ENCODE measurements at places on chromosomes 2 and 18.

GRCh38 chr2:178913049-178913441 lies 105.8 kb upstream of the TTN start:
- no peak for DNase-seq

DNA sequence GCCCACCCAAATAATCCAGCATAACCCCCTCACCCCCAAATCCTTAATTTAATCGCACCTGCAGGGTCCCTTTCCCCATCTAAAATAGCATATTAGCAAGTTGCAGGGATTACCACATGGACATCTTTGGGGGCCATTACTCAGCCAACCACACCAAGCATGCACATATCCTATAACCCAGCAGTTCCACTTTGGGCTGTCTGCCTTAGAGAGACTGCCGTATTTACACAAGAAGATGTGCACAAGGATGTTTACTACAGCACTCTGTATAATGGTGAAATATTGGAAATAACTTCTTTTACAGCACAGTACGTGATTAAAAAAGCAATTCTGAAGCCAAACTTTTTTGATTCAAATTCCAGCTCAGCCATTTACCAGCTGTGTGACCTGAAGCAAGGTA lies 17.3 kb upstream of the LDLRAD4 start:
- no peak for DNase-seq

DNA sequence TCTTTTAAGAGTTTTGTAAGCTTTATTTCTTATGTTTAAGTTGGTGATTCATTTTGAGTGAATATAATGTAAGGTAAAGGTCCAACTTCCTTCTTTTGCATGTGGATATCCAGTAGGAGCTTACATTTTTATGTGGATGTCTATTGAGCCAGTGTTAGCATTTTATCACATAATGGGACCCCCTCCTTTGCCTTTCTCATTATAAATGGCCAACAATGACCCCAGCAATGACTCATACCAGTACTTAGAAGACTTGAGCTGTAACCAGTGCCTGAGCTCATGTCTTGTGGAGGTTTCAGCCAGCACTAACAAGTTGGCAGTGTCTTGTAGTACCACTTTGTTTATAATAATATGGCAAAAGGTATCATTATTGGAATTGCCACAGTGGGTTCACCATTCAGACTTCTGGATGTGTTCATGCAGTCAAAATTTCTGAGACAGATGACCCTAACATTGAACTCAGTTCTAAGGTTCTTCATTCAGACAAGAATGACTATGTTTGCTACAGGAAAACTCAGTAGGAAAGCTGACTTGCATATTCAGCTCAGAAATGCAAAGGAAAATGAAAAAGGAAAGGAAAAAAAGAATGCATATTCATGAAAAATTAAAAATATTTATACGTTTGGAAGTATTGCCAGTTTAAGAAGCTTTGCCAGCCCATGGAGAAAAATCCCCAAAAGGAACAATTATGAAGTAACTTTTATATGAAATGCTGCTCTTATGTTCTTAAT lies 41.0 kb downstream of the CDKL4 start:
- no peak for DNase-seq

DNA sequence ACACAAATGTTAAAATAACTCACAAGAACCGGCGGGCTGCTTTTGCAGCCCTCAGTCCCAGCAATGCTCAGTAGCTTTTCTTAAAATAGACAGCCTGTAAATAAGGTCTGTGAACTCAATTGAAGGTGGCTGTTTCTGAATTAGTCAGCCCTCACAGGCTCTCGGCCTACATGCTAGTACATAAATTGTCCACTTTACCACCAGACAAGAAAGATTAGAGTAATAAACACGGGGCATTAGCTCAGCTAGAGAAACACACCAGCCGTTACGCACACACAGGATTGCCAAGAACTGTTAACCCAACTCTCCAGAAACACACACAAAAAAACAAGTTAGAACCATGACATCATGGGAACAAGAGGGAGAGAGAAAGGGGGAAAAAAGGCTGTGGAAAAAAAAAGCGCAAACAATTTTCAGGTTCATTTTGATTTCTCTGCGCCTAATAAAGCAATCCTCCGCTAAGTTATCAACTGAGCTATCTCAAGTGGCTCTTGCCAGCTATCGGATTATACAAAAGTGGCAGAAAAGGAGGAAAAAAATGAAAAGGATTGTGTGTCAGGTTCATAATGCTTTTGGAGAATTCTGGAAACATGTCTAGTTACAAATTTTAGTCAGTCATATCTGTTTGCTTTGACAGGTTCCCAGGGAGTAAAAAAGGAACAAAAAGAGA lies 89.1 kb downstream of the ZEB2 start:
- no peak for DNase-seq

DNA sequence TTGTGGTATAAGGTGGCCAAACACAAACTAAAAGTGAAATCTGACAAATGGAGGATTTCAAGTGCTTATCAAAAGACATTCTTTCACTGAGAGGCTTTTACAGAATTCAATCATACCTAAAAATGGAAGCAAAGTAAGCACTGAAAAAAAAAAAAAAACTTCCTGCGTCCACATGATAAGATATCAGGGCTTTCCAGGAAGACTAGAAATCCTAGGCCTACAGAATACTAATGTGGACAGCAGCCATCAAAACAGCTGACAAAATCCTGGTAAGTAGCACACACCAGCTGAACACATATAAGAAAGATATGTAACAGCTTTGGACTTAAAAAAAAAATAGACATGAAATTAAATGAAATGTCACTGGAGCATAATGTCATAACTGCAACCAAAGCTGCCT lies 178.2 kb downstream of the SUCLG1 start:
- DNase-seq = no peak

- DNase-seq = no peak
Observed at GRCh38 chr2:46126571-46126970, 170.6 kb upstream of the EPAS1 start.

GRCh38 chr18:57131782-57132181 lies 15.1 kb upstream of the BOD1L2 start:
- no peak for DNase-seq

DNA sequence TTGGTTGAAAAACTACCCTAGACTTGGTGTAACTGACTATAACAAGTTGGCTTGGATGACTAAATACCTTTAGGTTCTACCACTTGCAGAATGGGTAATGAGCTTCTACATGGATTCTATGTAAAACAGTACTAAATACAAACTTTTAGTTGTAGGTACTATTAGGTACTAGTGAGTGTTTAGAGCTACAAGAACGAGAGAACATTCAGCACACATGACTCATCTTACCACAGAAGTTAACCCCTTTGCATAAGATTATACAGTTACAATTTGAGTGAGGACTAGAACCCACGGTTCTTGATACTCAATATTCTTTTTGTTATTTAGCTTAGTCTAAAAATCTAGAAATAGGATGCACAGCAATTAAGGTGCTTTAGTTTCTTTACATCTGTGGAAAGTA lies 101.7 kb upstream of the TFCP2L1 start:
- DNase-seq = no peak

GRCh38 chr2:222039821-222040220 lies 259.0 kb downstream of the PAX3 start:
- no peak for DNase-seq

GRCh38 chr2:210363261-210363660 lies 48.3 kb upstream of the MYL1 start:
- no peak for DNase-seq

- no peak for DNase-seq
Observed at GRCh38 chr2:227785293-227785692, 28.3 kb upstream of the CCL20 start.

GRCh38 chr18:10232062-10232461 lies 222.4 kb upstream of the APCDD1 start:
- DNase-seq = no peak

- DNase-seq = no peak
Observed at GRCh38 chr18:10950876-10951630, 198.3 kb downstream of the PIEZO2 start.

GRCh38 chr2:9578467-9579235 lies 23.0 kb upstream of the ADAM17 start:
- no peak for DNase-seq

DNA sequence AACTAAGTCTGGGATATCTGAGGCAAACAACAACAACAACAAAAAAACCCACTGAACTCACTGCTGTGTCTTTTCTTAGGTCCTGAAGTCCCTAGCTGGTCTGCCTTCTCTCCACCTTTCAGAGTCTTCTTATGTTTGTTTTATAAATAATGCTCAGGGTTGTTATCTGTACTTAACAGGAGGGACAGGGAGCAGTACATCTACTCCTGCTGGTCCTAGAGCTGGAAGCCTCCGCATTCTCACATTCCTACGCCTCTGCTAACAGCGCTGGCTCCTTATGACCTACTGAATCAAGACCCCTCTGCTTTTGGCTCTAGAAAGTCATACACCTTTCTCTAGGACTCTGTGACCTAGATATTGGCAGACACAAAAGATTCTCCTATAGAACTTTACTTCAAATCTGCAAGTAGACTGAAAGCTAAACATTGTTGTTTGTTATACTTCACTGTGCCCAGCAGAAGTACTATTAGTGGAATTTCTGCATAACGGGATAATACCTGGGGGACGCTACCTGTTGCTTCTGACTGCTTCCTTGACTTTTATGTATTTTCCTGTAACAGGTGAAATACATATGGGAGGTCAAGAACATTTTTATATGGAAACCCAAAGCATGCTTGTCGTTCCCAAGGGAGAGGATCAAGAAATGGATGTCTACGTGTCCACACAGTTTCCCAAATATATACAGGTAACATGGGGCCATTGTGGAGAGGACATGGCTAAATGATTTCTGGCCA lies 48.6 kb downstream of the AOX1 start:
- DNase-seq = no peak

All from HL-60 (cell line).